ENCODE measurements at places on chromosomes 5 and 9.

DNA sequence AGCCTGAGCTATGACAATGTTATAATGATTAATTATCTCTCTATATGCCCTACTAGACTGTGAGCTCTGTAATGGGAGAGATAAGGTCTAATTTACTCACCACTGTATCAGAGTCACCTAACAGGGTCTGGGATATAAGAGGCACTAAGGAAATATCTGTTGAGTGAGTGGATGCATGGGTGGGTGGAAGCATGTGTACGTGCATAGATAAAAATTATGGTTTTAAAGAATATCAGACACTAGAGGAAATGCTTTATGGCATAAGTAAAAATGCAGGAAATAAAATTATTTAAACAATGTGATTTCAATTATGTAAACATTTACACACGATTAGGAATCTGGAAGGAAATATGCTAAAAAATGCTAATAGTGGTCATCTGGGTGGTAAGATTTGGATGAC, 137.8 kb downstream of the SPOCK1 start:
- DNase-seq = no peak

DNA sequence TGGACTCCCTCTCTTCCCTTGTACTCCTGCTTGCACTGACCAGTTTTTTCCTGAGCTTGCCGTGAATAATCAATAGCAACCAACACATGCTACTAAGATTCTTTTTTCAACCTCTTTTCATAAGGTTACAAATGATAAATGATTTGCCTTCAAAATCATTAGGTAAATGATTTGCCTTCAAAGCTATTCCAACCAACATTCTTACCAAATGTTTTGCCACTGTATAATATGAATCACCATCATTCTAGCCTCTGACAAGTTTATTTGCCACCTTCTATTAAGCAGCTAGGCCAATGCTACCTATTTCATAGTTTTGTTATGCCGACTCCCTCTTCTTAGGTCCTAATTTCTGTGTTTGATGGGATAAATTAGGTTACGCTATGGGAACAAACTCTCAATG, 385.1 kb downstream of the DTWD2 start:
- DNase-seq = no peak

DNA sequence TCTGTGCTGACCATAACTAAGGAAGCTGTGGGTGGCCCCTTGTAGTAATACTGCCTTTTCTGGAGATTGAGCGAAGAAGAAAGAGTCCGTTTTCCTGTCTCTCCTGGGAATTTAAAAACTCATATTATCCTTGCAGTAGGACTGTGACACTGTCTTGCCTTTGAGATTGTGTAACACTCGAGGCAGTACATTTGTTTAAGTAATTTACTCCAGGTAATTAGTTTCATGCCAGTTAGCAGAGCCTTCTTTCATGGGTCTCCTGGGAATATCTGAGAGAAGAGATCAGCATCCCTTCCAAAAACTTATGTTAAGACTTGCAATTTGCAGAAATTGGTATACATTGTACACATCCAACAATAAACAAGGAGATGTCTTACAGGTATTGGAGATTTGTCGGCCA, 405.6 kb downstream of the DMRT2 start:
- DNase-seq = no peak

DNA sequence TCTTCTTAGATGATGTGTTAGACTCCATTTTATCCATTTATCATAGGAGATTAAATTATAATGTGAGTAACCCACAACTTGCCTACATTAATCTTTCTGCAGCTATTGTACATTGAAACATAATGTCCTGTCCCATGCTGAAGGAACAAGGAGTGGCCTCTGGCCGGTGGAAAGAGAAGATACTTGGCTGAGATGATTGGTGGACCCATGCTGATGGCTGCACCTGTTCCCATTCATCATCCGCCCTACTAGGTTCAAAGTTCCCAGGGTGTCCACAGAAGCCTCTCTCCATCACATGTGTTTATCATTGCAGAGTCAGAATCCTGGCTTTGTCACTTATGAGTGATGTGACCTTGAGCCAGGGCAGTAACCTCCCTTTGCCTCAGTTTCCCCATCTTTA, 24.7 kb downstream of the FBXL7 start:
- DNase-seq = no peak

DNA sequence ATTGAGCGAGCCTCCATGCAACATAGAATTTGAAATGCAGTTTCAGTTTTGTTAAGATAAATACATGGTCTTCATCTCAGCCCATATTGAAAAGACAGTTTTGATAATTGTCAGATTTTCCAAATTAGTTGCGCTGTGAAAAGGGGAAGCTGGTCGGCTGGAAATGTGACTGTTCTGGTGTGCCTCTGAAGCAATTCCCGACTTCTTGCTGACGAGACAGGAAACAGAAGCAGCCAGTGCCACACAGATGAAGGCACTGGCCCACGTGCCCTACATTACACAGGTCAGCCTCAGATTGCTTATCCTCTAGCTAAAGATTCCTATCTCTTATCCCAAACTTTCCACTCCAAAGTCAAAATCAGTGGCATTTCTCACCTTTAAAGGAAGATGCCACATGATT, 214.1 kb upstream of the TLE4 start:
- no peak for DNase-seq

GRCh38 chr9:69130456-69131441, 43.3 kb upstream of the TJP2 start:
- DNase-seq = no peak

- DNase-seq = no peak
These were observed 185.6 kb downstream of the FBXL17 start for GRCh38 chr5:108196276-108196675.

- DNase-seq = no peak
These were observed 16.3 kb upstream of the SPINK4 start for GRCh38 chr9:33223696-33224095.

GRCh38 chr9:11946531-11946930, 746.7 kb upstream of the TYRP1 start:
- no peak for DNase-seq

- no peak for DNase-seq
These were observed 174.3 kb upstream of the PIK3R1 start for GRCh38 chr5:68041293-68041692.

- DNase-seq = no peak
These were observed 339.2 kb downstream of the PIK3R1 start for GRCh38 chr5:68554571-68555279.

DNA sequence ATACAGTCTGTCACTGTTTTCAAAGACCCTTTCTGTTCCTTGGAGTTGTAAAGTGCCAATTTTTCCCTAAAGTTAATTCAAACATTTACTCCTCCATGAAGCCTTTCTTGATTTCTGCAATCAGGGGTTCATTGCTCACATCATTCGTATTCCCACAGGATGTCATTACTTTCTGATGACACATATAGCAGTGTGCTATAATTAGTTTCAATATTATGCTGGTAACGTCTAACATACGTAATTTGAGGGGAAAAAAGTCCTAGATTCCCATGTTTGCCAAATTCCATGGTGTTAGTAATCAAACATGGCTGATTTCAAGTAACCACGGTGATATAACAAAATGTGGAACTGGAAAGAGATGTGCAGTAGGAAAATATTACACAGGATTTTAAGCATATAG, 468.2 kb upstream of the MEF2C start:
- no peak for DNase-seq

Measured in smooth muscle cell of the brain vasculature (primary cell).